Amygdala (tissue), 56 donors: ENCODE measurements at places on chromosomes 16 and 17.

GRCh38 chr17:73335591-73336407 lies 24.0 kb upstream of the CDC42EP4 start:
- no peak for DNase-seq

GRCh38 chr17:35252651-35253050 lies 9.8 kb downstream of the SLFN5 start:
- DNase-seq: no peak

DNA sequence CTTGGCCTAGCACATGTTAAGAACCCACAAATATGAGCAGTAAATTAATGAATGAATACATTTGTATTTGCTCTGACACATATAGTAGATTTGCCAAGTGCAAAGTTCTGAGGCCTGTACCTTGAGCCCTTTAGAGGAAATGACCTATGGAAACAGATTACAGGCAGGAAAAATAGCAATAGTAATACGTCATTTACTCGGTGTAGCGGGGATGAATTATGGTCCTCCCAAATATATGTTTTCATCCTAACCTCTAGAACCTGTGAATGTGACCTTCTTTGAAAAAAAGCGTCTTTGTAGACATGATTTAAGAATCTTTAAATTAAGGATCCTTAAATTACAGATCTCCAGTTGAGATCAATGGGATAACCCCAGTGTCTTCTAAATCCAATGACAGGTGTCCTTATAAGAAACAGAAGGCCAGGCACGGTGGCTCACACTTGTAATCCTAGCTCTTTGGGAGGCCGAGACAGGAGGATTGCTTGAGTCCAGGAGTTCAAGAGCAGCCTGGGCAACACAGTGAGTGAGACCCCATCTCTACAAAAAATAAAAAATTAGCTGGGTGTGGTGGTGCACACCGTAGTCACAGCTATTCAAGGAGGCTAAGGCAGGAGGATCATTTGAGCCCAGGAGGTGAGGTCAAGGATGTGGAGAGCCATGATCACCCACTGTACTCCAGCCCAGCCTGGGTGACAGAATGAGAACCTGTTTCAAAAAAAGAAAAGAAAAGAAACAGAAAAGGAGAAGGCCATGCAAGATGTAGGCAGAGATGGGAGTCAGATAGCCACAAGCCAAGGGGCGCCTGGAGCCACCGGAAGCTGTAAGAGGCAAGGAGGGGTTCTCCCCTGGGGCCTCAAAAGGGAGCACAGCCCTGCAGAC lies 5.1 kb upstream of the ITPRIPL2 start:
- no peak for DNase-seq

DNA sequence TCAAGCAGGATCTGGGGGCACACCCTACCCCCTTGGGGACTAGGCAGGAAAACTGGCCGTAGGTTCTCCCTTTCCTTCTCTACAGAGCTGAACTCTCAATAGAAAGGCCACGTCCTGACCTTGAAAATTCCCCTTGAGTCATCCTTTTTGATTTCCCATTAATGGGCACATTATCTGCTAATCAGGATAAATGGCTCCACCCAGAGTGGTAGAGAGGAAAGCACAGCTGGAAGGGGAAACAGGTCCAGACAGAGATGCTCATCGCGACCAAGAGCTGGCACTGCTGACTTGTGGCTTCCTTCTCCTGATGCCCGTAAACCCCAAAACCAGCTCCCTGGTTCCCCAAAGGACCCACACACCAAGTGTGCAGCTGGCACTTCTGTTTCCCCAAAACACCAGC lies 206.5 kb upstream of the CDH5 start:
- no peak for DNase-seq

DNA sequence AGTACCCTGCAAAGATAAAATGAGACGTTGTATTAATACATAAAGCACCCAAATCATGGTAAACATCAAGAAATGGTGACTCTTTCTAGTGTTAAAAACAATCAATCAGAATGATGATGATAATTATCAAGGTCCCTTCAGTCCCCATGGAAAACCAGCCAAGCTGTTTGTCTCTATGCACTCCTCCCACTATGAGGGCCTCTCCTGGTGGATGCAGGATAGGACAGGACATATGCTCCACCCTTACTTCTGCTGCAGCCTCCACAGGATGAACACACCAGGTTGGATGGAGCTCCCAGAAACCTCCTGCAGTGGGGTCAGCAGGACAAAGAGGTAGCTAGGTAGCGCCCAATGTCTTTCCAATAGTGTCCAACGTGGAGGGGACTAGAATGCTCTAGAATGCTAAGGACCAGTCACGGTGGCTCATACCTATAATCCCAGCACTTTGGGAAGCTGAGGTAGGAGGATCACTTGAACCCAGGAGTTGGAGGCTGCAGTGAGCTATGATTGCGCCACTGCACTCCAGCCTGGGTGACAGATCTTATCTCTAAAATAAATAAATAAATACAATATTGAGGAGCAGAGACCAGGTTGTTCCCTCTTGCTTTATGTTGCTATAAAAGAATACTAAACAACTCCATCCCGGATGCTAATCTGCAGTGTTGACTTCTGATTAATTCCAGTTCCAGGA lies 9.9 kb upstream of the KDM8 start:
- no peak for DNase-seq

DNA sequence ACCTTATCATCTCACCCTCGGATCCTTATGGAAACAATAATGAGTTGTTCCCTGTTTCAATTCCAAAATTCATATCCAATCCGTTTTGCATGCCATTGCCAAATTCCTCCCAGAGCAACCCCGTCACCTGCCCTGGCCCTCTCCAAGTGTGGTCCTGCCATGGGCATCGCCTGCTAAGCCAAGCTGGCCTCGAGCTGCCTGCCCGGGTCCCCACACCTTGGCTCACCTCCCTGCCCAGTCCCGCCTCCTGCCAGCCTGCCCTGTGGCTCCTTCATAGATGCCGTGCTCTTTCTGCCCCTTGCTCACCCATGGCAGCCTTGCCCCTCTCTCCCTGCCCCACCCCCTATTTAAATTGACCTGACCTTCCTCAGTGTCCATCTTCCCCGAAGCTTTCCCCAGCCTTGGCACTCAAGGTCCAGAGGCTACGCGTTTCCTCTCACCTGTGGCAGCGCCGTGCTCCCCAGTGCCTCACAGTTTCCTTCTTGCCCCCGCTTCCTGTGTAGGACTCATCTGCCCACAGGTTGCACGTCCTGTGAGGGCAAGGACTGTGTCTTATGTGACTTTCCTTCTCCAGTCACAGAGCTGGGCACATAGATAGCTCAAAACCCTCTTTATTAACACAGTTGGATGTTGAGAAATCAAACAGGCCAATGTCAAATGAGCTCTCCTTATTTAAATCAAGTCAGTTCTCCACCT lies 12.7 kb downstream of the MAPT start:
- DNase-seq: no peak

DNA sequence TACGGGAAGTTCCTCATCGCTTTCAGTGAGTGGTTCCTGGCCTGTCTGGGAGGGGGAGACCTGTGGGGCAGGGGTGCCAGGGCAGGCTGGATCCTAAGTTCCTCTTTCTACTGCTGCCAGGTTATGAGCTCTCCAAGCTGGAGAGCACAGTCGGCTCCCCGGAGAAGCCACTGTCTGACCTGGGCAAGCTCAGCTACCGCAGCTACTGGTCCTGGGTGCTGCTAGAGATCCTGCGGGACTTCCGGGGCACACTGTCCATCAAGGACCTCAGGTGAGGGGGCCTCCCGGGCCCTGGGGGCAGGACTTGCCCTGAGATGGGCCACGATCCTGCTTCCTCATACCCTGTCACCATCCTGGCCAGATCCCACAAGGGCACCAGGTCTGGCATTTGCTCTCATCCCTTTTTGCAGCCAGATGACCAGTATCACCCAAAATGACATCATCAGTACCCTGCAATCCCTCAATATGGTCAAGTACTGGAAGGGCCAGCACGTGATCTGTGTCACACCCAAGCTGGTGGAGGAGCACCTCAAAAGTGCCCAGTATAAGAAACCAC lies 5.1 kb downstream of the PRSS8 start:
- DNase-seq: no peak

- DNase-seq: no peak
Measured at GRCh38 chr17:35089586-35090296, 26.2 kb upstream of the RFFL start.

DNA sequence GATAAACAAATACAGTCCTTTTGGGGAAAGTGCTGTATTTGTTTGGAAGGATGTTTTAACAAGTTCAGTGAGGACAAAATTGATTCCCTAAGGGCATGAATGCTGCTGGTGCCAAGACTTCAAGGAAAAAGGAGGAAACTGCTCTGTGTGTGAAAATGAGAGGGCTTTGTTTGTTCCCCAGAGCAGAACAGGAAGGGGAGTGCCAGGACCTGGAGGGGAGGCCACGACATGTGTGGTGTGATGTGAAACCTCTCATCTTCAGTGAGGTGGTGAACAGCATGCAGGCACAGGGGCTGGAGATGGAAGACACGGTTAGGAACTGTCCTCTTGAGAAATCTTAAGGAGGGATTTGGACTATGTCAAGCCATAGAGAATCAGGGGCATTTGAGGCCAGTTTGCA lies 46.6 kb upstream of the GRIN2A start:
- no peak for DNase-seq

- no peak for DNase-seq
Measured at GRCh38 chr16:11303405-11304138, 22.4 kb upstream of the PRM1 start.

GRCh38 chr17:46020023-46020761 lies 21.1 kb downstream of the STH start:
- DNase-seq: no peak

- DNase-seq: peak; percentile 31
Measured at GRCh38 chr16:75053791-75054555, 55.1 kb downstream of the ZNRF1 start.

DNA sequence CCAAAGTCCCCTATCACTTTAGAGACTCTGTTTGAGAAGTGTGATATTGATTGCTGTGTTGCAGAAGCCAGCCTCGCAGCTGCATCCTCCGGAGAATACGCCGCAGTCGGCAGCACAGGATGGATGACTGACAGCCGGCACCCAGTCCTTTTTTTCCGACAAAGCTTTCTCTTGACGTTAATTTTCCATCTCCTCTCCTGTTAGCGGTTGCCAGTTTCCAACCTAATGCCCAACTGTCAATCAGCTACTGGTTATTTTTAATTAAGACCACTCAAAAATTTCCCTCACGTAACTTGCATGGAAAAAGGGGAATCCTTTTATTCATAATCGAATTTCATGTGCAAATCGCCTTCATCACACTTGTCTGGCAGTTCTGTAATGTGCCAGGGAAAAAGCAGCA lies 953.9 kb downstream of the CDH11 start:
- no peak for DNase-seq

GRCh38 chr17:77480199-77480508 lies 339.4 kb downstream of the SEC14L1 start:
- DNase-seq: no peak

GRCh38 chr16:15770107-15770506 lies 86.7 kb downstream of the MYH11 start:
- no peak for DNase-seq

GRCh38 chr17:67359960-67360791 lies 6.2 kb downstream of the PSMD12 start:
- no peak for DNase-seq

- no peak for DNase-seq
Measured at GRCh38 chr16:48561960-48562393, 48.0 kb downstream of the N4BP1 start.

GRCh38 chr16:75266738-75267630 lies 15.6 kb upstream of the BCAR1 start:
- DNase-seq: no peak

DNA sequence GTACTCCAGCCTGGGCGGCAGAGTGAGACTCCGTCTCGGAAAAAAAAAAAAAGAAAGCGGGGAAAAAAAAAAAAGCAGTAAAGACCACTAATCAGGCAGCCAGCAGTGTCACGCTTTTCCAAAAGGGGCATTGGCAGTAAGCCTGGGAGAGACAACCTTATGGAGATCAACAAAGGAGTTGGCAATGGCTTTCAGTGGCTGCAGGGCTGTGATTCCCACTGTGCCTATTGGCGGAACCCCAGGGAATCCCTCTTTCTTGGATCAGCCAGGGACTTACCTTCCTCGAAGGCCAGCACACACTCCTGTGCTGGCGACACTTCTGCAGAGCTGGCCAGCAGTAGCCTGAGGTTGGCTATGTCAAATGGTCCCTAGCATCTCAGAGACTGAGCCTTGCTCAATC lies 43.2 kb upstream of the ZFHX3 start:
- DNase-seq: no peak

DNA sequence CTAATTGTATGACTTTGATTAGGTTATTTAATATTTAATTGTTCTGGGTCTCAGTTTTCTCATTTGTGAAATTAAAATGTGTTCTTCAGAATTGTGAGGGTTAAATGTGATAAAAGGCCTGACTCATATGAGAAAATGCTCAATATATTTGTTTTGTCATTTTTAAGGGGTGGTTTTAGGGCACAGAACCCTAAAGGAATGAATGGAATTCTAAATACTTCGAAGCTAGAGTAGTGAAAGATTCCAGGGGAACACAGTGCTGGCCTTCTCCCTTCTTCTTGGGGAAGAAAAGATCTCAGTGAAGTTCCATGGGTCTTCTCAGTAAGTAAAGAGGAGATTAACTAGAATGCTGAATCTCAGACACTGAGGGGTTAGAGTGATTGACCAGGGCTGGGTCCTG lies 3.9 kb upstream of the SMPD3 start:
- no peak for DNase-seq

- DNase-seq: no peak
Measured at GRCh38 chr17:54626146-54626703, 274.4 kb upstream of the TOM1L1 start.

- DNase-seq: no peak
Measured at GRCh38 chr16:21643785-21644184, 8.6 kb downstream of the IGSF6 start.

DNA sequence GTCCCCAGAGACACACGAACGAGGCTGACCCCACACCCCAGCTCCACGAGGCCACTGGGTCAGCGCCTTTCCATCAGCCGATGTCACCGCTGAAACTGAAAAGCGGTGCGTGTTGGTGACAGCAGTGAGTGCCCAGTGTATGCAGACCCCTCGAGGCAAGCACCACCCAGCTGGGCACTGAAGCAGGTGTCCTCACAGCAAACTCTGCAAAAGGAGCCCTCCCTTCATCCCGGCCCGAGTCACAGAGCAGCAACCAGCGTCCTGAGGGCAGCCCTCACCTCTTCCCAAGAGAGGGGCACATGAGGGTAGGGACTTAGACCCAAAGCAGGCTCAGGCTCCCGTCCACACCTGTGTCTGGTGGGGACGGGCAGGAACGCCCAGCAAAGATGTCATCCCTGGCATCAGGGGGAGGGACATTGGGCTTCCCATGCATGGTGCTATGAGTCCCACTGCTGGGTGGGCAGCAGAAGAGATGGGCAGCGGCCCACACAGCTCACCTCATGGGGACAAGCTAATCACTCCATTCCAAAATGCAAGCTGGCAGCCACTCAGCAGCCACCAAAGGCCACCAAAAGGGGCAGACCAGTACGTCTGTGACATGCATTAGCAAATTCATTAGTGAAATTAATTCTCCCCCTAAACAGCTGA lies 49.2 kb downstream of the RBFOX3 start:
- no peak for DNase-seq

DNA sequence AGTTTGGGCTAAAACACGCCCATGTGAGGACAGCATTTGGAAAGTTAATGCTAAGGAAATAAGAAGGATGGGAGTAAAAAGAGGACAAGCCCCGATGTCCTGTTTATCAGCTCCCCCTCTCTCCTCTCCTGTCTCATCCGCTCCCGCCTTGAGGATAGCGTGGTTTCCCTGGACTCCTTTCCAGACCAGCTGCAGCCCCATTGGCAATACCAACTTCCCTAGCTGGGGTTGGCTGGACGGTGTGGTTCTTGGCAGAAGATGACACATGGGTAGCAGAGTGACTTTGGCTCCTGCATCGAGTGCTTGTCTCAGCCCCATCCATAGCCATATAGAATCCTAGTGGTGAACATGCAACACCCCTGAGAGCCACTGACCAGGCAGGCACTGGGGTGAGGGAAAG lies 185.9 kb downstream of the CCDC182 start:
- DNase-seq: no peak

GRCh38 chr17:63550817-63551639 lies 751 bp downstream of the DCAF7 start:
- DNase-seq: no peak
